Activated effector memory CD4-positive, alpha-beta T cell treated with anti-CD3 and anti-CD28 coated beads, Interleukin-2, amount 50 U/mL, for 16 hours (primary cell): ENCODE measurements at places on chromosomes 6 and 20.

DNA sequence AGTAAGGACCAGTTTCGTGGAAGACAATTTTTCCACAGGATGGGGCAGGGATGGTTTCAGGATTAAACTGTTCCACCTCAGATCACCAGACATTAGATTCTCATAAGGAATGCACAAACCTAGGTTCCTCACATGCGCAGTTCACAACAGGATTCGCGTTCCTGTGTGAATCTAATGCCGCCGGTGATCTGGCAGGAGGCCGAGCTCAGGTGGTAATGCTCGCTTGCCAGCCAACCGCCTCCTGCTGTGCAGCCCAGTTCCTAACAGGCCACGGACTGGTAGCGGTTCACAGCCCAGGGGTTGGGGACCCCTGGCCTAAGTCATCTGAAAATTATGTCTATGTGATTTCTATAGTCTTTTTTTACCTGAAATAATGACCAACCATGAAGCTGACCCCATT, 217.5 kb downstream of the TMEM200A start:
- DNase-seq = no peak

DNA sequence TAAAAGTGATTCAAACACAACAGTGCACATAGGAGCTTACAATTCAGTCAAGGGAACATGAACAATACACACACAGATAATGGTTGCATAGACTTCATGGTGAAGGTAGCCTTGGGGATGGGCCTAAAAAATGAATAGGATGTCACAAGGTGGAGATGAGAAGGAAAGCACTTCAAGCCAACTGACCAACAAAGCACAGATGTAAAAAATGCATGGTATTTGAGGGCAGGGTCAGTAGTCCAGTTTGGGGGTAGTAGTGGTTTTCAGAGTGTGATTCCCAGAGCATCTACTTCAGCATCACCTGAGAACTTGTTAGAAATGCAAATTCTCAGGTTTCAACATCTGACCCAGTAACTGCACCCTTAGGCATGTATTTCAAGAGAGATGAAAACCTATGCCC, 88.9 kb downstream of the PERP start:
- DNase-seq = no peak

DNA sequence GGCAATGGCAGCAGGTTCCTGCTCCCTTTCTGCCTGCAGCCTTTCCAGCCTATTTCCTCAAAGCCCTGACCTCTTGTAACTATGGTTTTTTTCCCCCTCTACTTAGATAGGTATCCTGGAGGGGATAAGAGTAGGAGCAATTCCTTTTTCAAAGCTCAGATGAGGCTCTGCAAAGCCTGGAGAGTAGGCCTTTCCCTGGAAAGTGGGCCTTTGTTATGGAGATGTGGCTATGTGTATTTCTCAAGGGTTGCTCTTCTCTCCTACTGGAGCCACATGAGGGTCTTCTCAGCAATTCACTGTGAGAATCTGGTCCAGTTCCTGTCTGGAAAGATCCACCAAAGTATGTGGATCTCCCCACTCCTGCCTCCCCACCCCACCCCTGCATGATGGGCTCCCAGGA, 96.0 kb downstream of the DTD1 start:
- DNase-seq = no peak

DNA sequence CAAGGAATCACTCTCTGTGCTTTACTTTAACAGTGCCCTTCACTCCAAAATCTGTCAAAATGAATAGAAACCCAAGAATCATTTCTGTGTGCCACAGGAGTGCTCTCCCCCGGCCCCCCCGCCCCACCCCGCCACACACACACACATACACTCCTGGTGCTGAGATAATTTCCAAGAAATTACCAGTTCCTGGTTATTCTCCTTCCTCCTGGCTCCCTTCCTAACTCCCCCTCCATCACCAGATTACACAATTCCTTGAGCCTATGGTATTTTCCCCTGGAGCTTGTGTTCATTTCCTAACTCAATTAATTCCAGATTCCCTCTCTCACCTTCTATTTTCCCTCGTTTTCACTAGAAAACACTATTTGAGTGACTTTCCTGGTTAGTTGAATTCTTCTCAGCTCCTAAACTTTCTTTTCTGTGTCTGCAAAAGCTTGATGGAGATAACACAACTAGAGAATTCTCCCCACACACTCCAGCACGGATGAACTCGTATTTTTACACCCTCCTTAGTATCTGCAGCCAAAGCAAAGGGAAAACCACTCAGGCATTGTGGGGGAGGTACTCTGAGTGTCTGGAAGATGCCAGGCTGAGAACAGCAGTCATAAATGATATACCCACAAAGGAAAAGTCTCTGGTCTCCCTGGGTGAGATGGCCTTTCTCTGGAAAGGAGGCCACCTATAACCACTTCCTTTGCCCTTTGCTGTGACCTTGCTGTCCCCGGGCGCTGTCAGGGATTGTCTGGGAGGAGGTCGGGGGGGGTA, 1.9 kb upstream of the SLC24A3 start:
- no peak for DNase-seq

- peak; percentile 87 for DNase-seq
Measured at GRCh38 chr6:38638941-38639497, 710 bp downstream of the BTBD9 start.
